ENCODE measurements at places on chromosomes 11 and 22.

- DNase-seq = no peak
These were observed 50.5 kb downstream of the RBX1 start for GRCh38 chr22:41001722-41002122.

- no peak for DNase-seq
These were observed 20.3 kb upstream of the YPEL1 start for GRCh38 chr22:21755851-21756284.

DNA sequence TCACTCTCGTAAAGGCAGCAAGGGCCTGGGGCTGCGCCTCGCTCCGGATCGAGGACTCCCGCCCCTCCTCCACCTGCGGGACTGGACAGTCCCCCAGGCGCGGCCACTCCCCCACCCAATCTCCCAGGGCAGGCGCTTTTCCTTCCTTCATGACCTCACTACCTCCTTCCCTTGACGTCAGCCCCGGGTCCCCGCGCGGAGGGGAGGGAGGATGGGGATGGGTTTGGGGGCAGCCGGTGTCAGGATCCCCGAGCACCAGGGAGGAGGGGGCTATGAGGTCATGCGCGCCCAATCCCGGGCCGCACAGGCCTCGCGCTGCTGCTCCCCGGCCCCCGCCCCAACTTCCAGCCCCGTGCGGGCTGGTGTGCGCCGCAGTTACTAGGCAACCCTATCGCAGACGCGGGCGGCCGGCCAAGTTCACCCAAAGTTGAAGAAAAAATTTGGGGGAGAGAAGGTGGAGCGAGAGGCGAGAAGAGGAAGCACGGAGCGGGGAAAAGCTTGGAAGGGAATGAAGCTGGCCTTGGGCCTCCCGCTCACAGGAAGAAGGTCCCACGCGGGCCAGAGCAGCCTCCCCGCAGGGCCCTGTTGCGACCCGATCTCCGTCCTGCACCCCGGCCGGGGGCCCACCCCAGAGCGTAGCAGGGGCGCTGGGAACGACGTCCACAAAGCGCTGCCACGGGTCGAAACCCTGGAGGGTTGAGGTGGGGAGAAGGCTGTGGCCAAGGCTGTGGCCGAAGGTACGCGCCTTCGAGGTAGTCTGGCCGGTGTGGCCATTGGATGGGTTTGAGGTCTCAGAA is 8.3 kb downstream of the WT1 start:
- no peak for DNase-seq

- DNase-seq = no peak
These were observed 12.1 kb downstream of the TSPAN4 start for GRCh38 chr11:854601-855329.

DNA sequence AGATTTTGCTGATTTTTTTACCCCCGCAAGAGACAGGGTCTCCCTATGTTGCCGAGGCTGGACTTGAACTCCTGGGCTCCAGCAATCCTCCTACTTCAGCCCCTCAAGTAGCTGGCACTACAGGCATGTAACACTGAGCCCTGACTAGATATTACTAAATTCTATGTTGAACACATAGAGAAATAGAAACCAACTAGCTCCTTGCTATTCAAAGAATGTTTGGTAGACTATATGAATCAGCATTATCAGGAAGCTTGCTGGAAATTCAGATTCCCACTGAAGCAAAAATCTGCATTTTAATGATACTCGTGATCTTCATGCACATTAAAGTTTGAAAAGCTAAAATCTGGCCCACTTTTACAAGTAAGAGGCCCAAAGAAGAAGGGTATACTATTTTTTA is 11.9 kb downstream of the TMEM41B start:
- DNase-seq = no peak

DNA sequence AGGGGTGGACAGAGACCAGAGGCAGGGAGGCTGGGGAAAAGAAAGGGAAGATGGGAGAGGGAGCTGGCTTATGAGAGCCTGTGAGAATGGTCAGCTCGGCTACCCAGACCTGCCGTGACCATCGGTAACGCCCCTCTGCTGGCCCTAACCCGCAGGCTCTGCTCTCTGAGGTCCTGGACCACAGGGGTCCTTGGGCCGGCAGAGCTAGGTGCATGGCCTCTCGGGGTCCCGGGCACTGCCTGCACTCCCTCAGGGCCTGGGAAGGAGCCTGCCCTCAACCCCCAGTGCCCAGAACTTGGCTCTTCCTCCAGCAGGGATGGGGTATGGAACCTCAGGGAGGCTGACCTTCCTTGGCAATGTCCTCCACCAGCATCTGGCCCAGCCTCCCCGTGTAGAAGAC is 13.2 kb downstream of the GGT5 start:
- no peak for DNase-seq

DNA sequence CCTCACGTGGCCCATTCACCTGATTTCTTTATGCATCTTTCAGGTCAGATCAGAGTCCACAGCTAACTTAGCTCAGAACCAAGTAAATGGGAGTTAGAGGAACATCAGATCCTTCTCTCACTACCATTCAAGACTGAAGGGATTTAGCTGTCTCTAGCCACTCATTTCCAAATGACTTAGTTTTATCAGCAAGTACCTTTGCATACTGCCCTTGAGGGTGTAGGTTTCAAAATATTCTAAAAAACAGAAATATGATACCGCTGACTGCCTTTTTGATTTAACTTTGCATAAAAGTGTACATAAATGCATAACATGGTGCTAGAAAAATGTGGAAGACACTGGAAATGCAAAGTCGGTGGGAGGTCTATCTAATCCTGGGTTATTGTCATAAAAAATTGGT is 500.6 kb upstream of the CHORDC1 start:
- no peak for DNase-seq

DNA sequence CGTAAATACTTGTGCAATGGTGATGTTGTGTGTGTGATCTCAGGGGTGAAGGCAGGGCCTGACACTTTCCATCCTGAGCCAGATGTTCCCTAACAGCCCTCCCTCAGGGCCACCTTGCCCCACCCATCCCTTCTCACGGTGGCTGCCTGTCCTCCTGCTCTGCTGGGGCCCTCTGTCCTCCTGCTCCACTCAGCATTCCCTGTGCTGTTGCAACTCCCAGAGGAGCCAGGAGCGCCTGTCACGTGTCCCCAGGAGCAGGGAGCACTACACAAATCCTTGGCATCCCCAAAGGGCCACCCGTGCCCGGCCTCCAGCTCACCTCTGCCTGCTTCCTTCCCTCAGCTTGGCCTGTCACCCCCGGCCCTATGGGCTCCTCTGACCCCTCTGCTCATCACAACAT is 10.2 kb upstream of the CSNK1E start:
- DNase-seq = no peak

DNA sequence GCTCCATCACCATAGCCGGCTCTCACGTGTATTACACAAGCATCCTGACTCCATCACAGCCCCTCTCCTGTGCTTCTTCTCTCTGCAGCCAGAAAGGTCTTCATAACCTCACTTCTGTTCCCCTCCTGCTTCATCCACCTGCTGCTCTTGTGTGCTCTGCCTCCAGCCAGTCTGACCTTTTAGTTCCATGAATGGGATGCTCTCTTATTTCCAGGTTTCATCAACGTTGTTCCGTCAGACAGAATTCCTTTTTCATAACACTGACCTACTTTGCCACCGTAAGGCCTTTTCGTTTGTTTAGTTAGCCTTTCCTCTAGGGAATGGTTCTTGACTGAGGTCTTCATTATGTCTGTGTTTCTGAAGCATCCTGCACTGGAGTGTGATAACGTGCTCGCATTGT is 18.8 kb downstream of the GRAMD1B start:
- DNase-seq = no peak

Measured in cortex of kidney (tissue), 1 donor.